ENCODE measurements at places on chromosomes 5 and 9.

DNA sequence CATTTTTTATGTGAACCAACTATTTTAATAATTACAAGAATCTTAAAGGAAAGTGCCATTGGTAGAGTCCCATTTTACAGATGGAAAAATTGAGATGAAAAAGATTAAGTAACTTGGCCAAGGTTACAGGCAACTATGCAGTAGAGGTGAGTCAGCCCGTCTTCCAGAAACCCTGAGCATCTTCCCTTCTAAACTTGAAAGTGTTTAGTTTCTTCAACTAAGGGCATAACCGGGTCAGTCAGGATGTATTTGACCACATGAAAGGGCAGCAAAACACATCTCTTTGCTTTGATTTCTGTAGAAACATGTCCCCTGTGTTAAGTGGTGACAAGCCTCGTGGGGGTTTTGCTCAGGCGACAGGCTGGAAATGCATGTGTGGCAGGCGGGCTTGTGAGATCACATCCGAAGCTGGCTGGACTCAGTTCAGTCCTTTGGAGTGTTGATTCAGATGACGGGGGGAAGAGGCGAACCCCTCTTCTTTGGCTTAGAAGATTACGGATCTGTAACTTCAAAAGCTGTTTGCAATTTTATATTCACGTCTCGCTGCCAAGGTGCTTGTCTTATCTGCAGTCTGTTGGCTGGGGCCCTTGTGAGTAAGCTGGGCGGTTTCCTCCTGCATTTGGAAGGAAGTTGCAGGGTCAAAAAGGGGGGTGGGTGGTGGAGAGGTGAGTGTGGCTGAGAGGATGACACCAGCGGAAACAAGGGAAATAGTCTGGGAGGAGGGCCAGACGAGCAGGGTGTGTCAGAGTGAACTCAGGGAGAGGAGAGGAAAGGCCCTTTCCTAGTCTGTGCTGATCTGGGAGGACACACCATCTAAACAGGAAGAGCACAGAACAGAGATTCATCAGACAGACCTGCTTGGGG, 78.9 kb upstream of the RPS23 start:
- peak; percentile 96 for DNase-seq

DNA sequence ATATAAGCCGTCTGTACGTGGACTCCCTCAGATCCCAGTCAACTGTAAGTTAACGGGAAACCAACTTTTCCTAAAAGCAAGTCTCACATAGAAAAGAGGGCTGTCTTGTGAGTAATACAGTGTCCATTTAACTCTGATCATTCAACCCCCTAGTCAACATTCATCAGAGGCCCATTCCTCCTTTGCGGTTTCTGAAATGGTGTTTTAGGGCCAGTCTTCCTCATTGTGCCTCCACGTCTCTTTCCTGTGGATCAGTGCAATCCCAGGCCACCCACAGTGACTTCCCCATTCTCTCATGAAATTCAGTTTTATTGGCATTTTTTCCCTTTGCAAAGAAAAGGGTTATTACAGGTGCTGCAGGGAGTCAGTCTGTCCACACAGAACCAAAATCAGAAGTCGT, 261.8 kb downstream of the NR3C1 start:
- DNase-seq: no peak

- no peak for DNase-seq
Observed at GRCh38 chr9:6247266-6247665, 31.7 kb downstream of the IL33 start.

DNA sequence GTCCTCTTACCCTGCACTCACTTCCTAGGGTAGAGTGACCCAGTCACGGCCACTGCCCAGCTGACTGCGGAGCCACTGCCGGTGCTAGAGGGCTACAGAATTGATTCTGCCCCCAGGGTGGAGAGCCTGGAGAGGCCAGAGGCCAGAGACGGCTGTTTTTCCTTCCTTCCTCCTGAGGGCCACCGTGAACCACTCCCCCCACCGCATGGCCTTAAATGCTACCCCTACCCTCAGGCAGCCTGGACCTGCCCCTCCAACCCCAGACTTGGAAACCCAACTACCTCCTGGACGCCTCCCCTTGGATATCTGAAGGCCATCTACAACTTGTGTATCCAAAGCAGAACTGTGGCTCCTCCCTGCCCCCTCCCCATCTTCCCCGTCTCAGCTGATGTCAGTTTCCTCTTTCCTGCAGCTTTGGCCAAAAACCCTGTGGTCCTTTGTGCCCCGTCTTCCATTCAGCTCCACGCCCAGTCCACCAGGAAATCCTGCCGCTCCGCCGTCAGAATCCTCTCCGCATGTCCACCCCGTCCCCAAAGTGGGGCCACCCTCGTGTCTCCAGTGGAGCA, 16.3 kb downstream of the SH2D3C start:
- DNase-seq: no peak

DNA sequence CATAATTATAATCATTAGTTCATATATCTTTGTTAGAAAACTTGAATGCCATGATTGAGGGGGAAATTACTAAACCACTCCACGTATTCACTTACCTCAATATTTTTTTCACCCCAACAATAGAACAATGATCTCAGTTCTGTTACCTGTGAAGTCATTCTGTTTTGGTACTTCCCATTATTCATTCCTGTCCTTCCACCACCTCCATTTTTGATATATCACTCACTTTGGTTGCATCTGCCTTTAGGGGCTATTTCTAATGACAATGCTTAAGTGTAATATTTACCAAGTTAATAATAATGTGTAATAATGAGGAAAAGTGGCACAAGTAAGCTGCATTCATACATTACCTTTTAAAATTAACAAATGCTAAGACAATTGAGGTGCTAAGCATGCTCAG, 218.4 kb downstream of the SPATA31D1 start:
- no peak for DNase-seq

DNA sequence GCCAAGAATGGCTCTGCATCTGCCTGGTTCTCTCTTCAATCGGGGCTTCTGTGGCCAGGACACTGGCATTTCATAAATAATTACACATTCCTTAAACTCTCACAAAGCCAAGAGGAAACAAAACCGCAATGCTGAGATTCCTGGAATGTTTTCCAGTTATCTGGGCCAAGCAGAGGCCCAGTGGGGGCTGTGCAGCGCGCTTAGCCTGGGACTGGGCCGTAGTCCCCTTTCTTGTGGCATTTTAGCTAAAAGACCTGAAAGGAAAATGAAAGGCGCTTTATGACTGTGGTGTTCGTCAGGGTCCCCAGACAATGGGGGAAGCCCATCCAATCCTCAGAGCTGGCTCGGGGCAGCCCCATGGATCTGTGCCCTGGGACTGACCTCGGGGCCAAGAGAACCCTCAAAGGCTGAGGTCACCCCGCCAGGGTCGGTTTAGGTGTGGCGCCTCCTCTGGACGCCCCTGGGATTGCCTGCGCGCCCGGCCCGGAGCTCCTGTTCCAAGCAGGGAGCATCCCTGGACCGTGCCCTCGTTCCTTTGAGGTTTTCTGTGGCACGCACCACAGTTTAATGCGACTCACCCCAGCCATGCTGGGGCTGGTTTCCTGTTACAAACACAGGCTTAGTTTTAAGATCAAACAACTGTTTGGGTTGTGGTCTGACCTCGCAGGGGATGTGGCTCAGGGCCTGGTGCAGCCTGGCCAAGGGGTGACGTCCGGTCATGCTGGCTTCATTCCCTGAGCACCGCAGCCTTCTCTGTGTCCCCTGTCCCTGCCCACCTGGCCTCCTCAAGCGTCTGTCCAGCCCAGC, 51.5 kb upstream of the NKD2 start:
- DNase-seq: peak; percentile 89

DNA sequence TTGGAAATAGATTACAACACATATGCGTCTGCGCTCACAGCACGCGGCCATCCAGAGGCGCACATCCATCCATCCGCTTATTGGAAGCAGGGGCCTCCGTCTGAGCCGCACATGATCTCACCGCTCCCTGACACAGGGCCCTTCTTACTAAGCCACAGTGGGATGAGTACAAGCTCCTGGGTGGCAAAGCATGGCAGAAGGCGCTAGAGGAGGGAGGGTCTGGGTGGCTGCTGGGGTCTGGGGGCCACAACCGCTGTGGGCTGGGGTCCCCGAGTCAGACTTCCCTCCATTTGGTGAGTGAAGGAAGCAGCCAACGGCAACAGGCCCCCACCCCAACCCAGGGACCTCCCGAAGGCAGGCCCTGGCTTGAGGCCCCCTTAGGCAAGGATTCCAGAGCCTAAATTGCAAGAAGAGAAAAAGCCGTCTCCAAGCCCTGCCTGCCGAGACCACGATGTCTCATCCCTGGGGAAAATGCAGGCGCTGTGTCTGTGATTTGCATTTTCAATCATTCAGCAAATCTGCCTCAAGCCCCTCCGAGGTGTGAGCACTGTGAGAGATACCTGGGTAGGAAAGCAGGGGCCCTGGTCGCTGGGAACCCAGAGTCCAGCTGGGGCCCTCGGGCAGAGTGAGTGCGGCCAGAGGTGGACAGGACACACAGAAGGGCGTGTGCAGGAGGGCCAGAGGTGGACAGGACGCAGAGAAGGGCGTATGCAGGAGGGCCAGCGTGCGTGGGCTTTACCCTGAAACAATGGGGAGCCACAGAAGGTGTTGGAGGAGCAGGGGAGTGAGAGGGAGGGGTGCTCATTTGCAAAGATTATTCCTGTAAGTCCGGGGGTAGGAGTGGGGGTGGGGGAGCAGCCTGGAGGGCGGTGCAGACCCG, 135.7 kb downstream of the OLFM1 start:
- no peak for DNase-seq

DNA sequence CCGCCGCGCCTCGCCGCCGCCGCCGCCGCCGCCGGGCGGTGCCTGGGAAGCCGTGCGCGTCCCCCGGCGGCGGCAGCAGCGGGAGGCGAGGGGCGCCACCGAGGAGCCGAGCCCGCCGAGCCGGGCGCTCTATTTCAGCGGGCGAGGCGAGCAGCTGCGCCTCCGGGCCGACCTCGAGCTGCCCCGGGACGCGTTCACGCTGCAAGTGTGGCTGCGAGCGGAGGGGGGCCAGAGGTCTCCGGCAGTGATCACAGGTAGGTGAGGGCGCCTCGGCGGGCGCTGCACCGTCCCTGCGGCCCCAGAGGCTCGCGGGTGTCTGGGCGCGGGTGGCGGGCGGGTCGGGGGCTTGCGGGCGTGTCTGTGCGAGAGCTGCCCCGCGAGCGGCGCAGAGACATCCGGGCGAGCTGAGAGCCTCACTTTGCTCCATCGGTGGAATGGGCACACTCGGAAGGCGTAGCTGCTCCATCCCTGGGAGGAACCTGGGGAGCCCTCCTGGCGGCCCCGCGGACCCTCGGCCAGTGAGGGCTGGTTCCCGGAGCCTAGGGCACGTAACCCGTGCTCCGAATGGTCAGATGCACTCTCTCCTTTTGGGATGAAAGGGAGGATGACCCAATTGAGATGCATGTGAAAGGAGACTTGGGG, 864 bp downstream of the PAPPA start:
- no peak for DNase-seq

- no peak for DNase-seq
Observed at GRCh38 chr9:95134457-95134881, 183.0 kb downstream of the FANCC start.

GRCh38 chr9:115946530-115946929, 207.1 kb upstream of the PAPPA start:
- DNase-seq: no peak

- DNase-seq: no peak
Observed at GRCh38 chr5:140249536-140249935, 53.4 kb downstream of the PFDN1 start.

DNA sequence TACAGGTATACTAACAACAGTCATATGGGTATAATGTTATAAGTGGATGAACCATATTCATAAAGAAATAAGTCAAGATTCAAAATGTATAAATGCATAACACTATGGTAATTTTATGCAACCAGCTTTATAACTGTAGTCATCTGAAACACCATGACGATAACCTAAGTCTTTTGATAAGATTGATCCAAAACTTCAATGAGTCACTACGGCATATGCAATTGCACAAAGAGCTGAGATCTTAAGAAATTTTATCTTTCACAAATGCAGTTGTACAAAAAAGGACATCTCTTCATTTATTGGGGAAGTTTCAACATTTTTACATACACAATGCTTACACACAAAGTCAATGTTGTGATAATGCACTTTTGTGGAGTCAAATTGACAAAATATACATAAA, 20.3 kb downstream of the FAM81B start:
- no peak for DNase-seq

- no peak for DNase-seq
Observed at GRCh38 chr5:168680395-168680794, 101.2 kb upstream of the PANK3 start.

GRCh38 chr5:153562189-153562588, 71.7 kb downstream of the GRIA1 start:
- DNase-seq: no peak

- DNase-seq: no peak
Observed at GRCh38 chr5:169089343-169089742, 211.6 kb downstream of the SLIT3 start.

- DNase-seq: no peak
Observed at GRCh38 chr9:131961496-131961880, 118.2 kb downstream of the MED27 start.

- DNase-seq: no peak
Observed at GRCh38 chr9:114124666-114125475, 25.8 kb upstream of the KIF12 start.

GRCh38 chr5:135040034-135040332, 6.0 kb upstream of the PITX1 start:
- DNase-seq: no peak

Measured in astrocyte of the spinal cord (primary cell).